NCI-H1048 (cell line): ENCODE measurements at places on chromosomes 5 and 9.

- no peak for DNase-seq
Observed at GRCh38 chr5:132686193-132686592, 12.4 kb downstream of the IL4 start.

DNA sequence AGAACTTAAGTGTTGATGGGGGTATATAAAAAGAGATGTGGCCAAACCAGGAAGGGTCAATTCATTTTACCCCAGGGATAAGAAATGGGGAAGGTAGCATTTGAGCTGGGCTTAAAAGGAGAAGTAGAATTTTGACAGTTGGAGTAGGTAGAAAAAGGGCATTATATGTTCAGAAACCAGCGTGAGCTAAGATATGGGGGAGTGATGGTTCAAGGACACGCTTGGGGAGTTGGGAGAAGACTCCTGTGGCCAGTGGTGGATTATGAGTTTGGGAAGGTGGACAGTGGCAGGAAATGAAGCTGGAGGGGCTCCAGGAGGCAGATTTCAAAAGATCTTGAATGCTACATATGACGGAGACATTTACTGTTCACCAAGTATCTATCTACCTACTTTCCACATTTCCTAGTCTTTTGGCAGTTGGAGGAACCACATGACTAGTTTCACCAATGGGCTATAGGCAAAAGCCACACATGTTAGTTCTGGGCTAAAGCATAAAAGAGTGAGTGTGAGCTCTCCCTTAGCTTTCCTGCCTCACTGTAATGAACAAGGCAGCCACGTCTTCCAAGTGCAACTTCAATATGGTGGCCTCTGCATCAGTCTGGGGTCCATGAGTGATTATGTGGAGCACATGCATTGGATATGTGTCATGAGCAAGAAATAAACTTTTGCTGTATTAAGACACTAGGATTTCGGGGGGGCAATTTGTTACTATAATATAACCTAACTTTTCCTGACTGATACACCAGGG is 15.7 kb upstream of the GSN start:
- no peak for DNase-seq

- DNase-seq, result no peak
Observed at GRCh38 chr5:16934123-16934522, 2.0 kb downstream of the MYO10 start.

GRCh38 chr5:71475788-71476384 is 20.4 kb downstream of the BDP1 start:
- DNase-seq, result no peak

DNA sequence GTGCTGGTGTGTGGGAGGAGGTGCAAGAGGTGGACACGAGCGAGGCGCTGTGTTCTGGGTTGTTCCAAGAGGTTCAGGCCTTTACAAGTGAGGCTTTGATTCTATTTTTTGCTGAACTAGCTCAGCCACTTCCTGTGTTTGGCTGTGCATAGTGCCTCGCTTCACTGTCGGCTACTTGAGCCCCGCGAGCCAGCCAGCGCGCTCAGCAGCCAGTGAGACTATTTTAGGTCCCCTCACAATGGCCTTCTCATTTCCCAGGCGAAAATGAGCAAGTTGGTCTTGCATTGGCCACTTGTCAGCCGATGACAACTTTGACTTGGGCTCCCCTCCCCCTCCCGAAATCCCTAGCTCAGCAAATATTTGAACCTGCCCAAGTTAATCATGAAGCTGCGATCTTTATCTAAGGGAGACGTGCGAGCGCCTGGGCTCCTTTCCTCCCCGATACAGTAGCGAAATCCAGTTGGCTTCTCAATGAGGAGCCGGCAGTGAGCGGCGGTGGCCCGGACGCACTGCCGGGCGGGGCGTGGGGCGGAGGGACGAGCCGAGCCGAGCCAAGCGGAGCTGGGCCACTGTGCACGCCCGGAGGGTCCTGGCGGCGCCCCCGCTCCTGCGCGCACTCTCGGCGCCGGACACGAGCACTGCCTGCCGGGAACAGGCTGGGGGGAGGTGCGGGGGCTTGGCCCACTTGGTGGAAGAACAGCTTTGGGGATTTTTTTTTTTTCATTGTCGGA is 72.6 kb downstream of the PIK3R1 start:
- DNase-seq, result no peak

DNA sequence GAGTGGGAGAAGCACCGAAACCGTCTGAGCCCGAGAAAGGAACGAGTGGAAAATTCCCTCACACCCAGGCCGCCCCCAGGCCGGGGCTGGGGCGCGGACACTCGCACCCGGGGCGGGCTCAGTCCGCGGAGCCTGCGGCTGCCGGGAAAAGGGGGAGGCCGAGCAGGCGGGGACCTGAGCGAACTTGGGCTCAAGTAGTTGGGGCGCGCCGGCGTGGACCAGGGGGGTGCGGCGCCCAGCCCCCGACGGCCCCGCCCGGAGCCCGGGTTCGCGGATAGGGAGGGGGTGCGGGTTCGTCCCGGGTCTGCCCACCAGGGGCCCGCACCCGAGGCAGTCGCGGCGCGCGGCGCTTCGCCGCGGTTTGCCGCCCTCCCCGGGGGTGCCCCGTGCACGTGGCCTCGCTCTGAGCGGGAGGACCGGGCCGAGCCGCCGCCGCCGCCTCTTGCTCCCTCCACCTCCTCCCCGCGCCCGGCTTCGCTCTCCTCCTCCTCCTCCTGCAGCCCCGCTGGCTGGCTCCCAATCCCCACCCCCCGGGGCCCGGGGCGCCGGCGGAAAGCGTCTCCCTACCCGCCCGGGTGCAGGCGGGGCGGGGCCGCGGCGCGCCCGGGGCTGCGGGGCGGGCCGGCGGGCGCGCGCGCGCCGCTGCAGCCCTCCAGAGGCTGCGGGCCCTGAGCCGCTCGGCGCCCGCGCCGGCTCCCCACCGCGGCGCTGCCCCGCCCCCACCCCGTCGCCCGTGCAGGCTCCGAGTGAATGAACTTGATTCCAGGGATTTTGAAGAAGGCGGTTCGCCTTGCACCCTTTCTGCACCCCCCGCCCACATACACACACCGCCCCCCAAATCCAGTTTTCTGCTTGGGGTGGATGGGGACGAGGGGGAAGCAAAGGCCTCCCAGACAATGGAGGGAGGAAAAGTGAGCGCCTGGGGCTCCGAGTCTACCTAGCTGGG is 1.3 kb upstream of the NFIB start:
- DNase-seq, result peak; percentile 76

GRCh38 chr5:151662805-151663204 is 23.9 kb downstream of the SPARC start:
- no peak for DNase-seq

- no peak for DNase-seq
Observed at GRCh38 chr9:70080481-70081119, 37.0 kb downstream of the MAMDC2 start.

- no peak for DNase-seq
Observed at GRCh38 chr9:133806623-133807010, 68.5 kb upstream of the SARDH start.

DNA sequence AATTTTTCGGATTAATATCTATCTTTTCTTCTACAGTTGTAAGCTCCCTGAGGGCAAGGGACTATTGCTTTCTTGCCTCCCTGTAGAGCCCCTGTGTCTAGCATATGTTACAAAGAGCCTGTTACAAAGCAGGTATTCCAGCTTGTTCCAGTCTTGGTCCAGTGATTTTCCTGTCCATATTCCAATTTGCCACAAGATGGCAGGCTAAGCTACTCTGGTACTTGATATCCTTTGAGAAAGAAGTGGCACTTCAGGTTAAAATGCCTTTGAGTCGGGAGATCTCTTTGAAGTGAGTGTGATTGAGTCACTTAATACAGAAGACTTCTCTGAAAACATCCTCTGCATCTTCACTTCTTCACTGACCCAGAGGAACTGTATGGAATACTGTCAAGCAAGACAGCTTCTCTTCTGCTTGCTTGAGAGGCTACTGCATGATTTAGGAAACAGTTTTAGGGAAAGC is 24.5 kb downstream of the CAVIN4 start:
- no peak for DNase-seq

DNA sequence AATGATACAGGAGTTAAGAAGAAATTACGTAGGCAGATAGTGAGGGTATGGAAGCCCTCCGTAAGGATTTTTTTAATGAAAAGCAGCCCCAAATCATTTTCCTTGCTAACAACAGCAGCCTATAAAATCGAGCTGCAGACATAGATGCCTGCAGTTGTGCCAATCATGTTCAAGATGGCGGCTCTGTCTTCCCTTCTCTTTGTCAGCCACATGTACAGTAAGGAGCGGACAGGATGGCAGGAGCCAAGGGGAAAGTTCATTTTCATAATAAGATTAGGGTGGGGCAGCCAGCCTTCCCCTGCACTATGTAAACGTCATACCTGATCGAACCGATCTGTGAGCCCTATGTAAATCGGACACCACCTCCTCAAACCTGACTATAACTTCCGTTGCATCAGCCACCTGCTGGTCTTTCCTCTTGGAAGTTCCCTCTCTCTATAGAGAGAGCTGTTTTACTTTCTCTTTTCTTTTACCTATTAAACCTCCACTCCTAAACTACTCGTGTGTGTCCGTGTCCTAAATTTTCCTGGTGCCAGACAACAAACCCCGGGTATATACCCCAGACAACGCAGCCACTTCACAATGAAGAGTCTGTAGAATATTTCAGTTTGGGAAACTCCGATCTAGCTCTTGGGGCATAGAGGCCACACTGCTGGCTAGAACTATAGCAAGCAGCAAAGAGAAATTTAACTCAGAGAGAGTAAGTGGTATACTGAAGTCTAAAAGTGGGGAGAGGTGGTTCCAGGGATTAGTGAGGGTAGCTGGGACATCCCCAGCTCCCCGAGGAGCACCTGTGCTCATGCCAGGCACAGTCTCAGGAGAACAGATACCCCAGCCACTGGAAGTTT is 20.8 kb upstream of the SLC24A2 start:
- no peak for DNase-seq

DNA sequence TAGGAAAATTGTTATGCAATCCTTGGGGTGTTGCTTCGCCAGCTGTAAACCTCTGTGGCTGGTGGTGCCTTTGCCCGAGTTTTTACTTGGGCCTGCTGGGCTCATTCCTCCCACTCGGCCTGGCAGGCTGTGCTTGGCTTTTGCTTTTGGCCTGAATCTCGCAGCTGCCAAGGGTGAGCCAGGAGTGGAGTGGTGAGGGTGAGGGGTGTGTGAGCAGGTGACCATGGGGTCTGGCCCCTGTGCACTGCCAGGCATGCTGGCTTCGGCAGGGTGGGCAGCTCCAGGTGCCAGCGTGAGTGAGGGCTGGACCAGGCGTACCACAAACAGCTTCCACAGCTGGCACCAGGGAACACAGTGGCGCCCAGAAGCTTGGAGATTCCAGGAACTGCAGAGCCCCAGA is 12.6 kb upstream of the DHFR start:
- DNase-seq, result no peak

DNA sequence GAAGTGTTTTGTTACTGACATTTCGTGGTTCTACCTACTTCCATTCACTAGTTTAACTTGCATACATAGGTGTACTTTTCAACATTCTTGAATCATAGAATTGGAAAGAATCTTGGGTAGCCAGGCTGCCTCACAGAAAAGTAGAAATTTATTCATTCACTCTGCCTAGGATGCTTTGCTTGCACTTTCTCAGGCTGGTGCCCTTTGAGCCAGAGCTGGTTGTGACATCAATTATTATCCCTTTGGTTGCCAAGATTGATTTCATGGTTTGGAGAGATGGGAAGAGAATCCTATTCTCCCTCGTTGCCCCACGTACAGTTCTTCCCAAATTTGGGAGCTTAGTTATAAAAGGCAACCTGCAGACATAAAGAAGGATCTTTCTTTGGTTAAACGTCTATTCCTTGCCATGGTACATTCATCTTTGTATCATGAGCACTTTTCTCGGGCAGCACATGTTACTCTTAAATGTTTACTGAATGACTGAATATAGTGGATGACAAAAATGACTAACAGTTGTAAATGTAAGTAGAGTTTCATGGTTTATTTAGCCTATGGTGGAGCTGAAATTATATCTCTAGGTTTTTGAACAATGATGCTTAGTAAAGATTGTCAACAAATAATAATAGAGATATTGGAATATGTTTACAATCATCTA is 195.5 kb downstream of the COMMD10 start:
- no peak for DNase-seq

GRCh38 chr9:112753725-112754124 is 3.2 kb downstream of the SNX30 start:
- DNase-seq, result no peak

- DNase-seq, result no peak
Observed at GRCh38 chr5:150227606-150228273, 37.9 kb downstream of the SLC6A7 start.

DNA sequence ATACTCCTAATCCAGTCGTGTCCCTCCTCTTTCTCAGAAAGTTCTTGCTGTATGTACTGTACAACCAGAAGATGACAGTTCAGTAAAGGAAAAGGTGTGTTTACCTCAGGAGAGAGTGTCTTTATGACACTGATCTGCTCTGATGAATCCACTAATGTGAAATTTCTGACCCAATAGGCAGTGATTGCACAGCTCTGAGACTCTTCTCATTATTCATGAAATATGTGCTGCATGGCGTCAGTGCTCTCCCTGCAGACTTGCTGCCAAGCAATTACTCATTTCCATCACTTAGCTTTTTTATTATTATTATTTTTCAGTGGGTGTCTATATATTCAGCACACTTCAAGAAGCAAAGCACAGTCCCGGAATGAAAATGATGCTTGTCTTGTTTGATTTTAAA is 389.0 kb downstream of the RASEF start:
- no peak for DNase-seq

GRCh38 chr9:121073038-121073437 is 1.7 kb upstream of the CNTRL start:
- no peak for DNase-seq

GRCh38 chr9:137614631-137615386 is 4.0 kb upstream of the EHMT1 start:
- no peak for DNase-seq

DNA sequence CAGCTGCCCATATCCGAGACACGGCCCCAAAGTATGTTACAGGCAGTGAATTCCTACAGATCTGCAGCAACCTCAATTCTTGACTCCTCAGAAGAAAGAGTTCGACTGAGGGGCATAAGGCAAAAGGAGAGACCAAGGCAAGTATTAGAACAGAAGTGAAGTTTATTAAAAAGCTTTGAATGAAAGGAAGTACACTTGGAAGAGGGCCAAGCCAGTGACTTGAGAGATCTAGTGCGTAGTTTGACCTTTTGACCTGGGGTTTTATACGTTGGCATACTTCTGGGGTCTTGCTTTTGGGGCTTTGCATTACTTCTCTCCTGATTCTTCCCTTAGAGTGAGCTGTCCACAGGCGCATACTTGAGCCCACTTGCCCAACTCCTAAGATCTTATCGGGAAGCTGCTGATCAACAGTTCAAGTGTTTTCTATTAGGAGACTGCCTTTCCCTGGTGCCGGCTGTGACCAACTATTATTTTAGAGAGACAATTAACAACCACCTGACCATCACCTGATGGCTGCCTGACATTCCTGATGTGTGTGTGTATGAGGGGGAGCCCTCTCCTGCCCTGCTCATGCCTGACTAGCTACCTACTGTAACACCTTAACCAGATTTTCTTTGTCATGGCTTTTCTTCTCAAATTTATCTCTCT is 1.5 kb upstream of the DEPDC1B start:
- no peak for DNase-seq
